ENCODE measurements at places on chromosomes 3 and 15. TPM values are rescaled to one million over a fixed set of nuclear protein-coding genes. Genes with fewer than 3 reads are reported as not detected.
A peak's percentile ranks its signal among the peaks of the same experiment; 100 is the strongest.

MCTP2 gene
- 0.83 TPM for total RNA-seq

GRCh38 chr3:186401556-186401955, 39.5 kb upstream of the DGKG start:
- DNase-seq, result no peak

TNFSF10 gene
- not detected for total RNA-seq

ADAMTSL3 gene
- 0.88 TPM for total RNA-seq

- no peak for DNase-seq
Observed at GRCh38 chr3:190424108-190424477, 25.6 kb downstream of the TMEM207 start.

DNA sequence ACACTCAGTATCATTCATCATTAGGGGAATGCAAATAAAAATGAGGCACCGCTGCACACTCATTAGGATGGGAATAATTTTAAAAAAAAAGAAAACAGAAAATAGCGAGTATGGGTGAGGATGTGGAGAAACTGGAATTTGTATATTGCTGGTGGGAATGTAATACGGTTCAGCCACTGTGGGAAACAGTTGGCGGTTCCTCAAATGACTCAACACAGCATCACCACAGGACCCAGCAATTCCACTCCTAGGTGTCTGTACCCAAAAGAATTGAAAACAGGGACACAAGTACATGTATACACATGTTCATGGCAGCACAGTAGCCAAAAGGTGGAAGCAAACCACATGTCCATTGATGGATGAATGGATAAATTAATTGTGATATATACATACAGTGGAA, 35.2 kb upstream of the RFTN1 start:
- peak; percentile 41 for DNase-seq

GRCh38 chr15:63203451-63204090, 14.2 kb downstream of the RAB8B start:
- no peak for DNase-seq

GRCh38 chr3:153163756-153164550, 1.9 kb downstream of the RAP2B start:
- peak; percentile 7 for DNase-seq

- DNase-seq, result no peak
Observed at GRCh38 chr3:59263152-59263551, 213.3 kb upstream of the CFAP20DC start.

ARL13B gene
- 5.4 TPM for total RNA-seq

CCDC54 gene
- total RNA-seq, result not detected

DNA sequence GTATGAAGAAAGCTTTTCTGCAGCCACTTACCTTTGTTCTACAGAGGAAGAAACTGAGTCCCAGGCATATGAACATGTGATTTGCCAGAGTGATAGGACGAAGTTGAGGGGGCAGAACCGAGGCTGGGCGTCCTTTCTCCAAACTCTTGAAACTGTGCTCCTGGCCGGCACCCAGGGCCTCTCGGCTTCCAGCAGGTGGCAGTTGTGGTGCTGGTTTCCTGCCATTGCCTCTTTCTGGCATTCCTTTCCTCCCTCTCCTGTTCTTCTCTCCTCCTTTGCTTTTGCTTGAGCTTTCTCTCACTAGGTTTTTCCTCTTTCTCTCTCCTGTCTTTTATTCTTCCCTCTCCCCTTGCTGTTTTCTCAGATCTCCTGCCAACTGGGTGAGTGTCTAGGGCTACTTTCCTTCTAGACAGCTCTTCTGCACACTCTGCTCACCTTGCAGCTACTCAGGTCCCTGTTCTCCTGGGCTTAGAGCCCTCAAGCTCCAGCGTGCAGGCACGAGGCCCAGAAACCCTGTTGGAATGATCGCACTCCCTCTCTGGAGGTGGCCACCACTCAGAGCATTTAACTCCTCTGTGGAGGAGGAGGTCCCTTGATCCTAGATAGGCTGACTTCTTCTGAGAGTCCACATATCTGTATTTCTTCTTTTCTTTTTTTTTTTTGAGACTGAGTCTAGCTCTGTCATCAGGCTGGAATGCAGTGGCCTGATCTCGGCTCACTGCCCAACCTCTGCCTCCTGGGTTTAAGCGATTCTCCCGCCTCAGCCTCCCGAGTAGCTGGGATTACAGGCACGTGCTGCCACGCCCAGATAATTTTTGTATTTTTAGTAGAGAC, 26.2 kb downstream of the TRAK1 start:
- DNase-seq, result peak; percentile 80

DNA sequence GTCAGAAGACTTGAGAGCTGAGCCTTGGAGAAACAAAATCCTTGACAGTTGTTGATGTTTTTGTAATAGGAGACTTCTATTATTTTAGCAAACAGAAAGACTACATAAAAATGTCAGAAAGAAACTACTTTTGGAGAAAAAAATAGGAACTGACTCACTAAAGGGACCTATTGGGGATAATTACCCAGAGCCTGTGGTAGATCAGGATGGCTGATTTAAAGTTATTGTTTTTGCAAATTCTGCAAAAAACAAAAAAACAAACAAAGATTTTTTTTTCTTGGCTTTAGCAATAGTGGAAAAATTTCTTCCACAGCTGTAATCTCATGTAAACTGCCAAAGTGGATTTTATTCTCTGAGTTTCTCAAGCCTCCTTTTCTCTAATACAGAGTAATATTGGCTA, 101.5 kb upstream of the SATB1 start:
- DNase-seq, result no peak

DNA sequence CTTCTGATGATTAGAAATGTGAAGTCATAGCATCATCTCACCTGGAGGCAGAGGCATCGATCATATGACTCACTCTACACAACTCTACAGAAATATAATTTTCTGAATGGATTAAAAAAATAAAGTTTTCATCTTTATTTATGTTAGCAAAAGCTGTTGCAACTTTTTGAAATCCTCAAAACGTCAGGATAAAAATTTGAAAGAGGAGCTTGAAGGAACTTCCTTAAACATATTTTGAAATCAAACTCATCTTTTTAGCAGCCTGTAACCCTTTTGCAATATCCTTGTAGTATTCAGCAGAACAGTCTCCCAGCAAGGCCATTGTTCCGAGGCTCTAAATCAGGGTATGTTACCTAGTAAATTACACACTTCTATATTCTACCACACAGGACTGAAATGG, 985.4 kb downstream of the PLOD2 start:
- no peak for DNase-seq

CX3CR1 gene
- total RNA-seq, result 0.56 TPM

DNA sequence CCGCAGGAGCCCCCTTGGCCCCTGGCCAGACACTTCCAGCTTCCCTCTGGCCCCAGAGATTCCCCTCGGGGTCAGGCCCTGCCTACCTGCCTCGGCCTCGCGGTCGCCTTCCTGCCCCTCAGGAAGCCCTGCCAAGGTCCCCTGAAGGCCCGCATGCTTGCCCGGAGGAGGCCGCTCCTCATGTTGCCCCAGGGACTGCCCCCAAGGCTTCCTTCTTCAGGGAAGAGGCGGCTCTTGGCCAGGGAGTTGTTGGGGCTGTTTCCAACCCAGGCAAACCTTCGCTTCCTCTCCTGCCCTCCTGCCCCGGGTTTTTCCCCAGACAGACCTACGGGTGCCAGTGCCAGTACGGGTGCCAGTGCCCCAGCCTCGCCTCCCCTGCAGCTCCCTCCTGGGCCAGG, 13.5 kb upstream of the MUC4 start:
- no peak for DNase-seq

- no peak for DNase-seq
Observed at GRCh38 chr3:9077029-9077428, 113.8 kb upstream of the RAD18 start.

- DNase-seq, result peak; percentile 57
Observed at GRCh38 chr3:126523745-126524428, at the start of gene CHST13. CHST13 (plus strand) TSS chr3:126524155; CDS start chr3:126524333, 178 bp downstream.

- no peak for DNase-seq
Observed at GRCh38 chr3:101530686-101531047, 17.7 kb upstream of the SENP7 start.

DNA sequence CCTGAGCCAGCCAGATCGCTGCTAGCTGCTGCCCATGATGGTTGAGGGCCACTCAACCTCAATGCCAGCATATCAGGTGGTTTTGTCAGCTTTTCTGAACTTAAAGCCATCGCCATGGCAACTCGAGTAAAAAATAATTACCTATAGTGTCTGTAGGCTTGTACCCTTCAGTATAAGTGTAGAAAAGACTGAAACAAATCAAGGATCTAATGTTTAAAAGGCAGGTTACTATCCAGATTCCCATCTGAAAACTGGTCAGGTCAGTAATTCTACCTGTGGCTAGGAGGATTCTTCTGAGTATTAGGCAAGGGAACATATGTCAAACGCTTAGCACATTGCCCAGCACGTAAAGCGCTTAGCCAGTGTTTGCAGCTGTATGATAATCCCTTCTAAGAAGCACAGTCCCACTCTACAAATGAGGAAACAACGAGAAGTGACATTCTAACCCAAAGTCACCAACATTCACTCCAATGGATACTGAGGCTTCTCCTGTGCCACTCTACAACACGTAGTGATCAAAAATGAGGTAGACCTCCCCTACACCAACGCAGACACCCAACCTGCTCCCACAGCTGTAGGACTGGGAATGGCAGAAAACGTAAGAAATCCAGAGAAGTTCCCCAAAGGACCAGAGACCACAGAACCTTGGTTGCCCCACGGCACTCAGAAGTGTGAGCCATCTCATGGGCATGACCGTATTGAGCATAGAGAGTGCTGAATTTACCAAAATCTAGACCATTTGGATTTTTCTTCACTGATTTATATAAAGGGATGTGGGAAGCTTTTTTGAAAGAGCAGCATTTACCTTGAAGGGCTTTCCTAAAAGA, 55.3 kb downstream of the SLTM start:
- no peak for DNase-seq

- DNase-seq, result no peak
Observed at GRCh38 chr3:188390343-188390718, 236.4 kb downstream of the LPP start.

DNA sequence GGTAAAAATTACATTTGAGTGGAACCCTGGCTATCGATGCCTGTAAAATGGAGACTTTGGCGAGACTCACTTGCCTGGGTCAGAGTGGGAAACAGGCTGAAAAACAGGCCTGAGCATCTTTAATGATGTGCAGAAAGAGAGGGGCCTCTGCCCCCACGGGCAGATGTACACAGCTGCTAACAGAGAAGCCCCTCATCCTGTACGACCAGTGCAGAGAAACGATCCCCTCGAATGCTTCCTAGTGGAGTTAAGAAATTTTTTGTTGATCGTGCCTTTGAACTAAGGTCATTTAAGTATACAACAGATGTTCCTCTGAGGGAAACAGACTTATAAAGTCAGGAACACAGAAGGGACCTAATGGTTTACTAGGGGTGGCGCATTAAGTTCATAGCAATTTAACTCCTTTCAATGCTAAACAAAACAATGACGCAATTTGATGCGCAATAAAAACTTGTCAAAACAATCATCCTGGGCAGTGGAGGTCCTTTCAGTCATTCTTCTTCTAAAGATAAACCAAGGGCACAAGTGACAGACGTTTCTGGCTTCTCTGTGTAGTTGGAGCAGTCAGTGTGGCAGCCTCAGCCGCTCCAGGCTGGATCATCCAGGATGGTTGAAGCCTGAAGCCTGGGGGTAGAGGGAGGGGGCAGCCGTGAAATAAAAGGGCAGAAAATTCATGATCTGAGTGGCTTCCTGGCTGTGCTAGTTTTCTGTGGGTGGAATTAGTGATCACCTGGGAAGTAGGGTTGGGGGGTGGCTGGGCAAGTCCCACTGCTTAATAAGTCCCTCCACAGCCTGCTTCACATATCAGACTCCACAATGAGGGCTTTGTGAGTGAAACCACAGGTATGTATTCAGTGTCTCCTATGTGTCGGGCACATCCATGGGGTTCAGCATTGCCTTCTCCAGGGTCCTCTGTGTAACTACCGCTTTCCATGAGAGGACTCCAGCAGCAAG, 50.8 kb upstream of the MRPS22 start:
- no peak for DNase-seq

TEX55 gene
- total RNA-seq, result not detected

CMTM6 gene
- 61.7 TPM for total RNA-seq

DNA sequence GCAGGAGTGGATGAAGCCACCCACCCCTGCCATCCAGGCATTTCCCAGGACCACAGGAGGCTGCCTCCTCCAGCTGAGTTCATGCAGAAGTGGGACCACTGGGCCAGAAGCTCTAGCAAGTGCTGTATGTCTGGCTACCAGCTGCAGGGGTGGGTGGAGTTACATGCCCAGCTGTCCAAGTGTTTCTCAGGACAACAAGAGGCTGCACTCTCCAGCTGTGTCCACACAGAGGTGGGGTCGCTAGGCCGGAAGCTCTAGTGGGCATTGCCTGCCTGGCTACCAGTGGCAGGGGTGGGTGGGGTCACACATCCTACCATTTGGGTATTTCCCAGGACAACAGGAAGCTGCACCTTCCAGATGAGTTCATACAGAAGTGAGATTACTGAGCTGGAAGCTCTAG, 234.0 kb upstream of the PPP2R3A start:
- no peak for DNase-seq

GRCh38 chr3:5296362-5296761, 108.9 kb downstream of the EDEM1 start:
- no peak for DNase-seq

DNA sequence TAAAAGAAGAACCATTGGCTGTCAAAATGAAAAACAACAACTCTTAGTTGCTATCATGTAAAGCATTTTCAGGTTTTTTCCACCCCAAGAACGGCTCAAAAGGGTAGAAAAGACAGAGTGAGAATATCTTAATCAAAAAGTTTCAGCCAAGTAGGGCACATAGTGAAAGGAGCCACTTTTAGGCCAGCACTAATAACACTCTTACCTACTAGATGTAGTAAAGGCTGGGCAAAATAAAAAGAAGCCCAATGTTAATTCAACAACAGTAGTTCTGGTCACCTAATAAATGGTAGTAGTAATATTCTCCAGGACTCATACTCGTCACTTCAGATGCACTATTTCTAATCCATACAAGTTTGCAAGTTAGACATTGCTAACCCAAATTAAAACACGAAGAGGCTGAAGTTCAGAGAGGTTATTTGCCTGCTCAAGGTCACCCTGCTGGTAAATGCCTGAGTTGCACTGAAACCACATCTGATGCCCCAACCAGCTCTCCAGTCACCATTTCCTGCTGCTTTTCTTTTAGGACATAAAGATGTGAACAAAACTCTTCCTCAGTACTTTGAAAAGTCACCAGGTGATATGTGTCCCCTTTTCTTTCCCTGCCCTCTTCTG, 7.5 kb downstream of the GOLIM4 start:
- DNase-seq, result no peak

DNA sequence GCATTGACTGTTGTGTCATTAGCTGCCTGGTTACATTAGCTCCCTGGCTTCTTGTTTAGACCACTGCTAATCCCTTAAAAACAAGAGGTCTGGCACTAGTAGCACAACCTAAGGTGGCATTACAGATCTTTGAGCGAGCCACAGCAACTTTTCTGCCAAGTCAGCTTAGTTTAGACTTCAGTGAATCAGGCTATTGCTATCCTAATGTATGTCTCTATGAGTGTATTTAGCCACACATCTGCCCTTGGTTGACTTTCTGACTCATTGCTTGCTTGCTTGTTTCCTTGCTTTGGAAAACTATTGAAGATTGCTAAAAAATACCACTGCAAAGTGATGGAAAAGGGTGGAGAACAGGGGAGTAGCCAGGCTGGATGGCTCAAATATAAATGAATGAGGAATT, 50.2 kb downstream of the CHP1 start:
- DNase-seq, result peak; percentile 77
